ENCODE measurements at places on chromosomes 3 and 15.

- DNase-seq, result no peak
Observed at GRCh38 chr15:71570736-71571135, 239.6 kb upstream of the NR2E3 start.

DNA sequence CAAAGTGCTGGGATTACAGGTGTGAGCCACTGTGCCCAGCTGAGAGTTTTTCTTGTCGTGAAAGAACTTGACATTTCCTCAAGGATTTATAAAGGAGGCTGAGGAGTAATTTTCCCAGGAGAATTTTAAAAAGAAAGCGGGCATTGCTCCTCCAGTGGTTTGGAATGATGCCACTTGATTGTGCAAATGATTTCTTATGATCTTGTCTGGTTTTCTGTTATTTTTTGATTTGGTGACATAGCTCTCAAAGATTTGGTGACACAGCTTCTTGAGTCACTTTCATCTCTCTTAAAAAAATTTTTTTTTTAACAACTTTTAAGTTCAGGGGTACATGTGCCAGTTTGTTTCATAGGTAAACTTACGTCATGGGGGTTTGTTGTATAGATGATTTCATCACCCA is 24.6 kb upstream of the NFKBIZ start:
- peak; percentile 38 for DNase-seq

GRCh38 chr3:169278667-169279066 is 384.8 kb downstream of the MECOM start:
- no peak for DNase-seq

DNA sequence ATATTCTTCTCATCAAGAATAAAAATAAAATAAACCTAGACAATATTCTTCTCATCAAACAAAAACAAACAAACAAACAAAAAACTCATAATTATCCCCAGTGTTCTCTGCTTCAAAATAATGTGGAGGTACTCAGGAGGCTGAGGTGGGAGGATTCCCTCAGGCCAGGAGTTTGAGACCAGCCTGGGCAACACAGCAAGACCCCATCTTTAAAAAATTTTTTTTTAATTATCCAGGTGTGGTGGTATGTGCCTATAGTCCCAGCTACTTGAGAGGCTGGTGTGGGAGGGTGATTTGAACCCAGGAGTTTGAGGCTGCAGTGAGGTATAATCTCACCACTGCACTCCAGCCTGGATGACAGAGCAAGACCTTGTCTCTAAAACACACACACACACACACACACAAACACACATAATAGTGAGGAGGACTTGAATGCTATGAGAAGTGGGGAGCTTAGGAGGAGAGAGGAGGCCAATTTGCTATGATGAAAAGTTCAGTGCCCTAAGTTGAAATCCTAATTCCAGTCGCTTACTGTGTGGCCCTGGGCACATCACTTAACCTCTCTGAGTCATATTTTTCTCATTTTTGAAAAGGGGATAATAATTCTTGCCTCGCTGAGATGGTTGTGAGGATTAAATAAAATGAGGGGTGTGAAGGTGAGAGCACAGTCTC is 35.8 kb upstream of the HERC1 start:
- DNase-seq, result no peak

GRCh38 chr15:31324806-31325594 is 1.6 kb upstream of the KLF13 start:
- no peak for DNase-seq

DNA sequence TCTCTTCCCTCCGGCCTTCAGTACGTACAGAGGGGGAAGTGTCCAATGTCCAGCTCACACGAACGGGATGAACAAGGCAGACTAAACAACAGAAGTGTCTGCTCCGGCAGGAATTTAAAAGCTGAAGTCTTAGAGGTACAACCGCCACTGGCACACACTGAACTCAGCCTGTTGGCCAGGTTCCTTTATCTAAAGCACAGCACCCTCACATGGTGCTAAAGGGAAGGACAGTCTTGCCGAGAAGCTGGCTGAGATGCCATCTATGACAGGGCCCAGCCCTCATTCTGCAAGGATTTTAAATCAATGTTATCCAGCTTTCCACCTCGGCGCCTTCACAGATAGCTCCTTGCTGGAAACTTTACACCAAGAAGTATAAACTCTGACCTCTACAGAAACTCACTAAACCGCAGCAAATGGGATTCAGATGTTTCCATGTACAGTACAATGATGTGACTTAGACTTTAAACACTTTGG is 2.8 kb downstream of the ADAMTS17 start:
- DNase-seq, result no peak

GRCh38 chr3:191401775-191402357 is 59.1 kb upstream of the PYDC2 start:
- DNase-seq, result no peak

DNA sequence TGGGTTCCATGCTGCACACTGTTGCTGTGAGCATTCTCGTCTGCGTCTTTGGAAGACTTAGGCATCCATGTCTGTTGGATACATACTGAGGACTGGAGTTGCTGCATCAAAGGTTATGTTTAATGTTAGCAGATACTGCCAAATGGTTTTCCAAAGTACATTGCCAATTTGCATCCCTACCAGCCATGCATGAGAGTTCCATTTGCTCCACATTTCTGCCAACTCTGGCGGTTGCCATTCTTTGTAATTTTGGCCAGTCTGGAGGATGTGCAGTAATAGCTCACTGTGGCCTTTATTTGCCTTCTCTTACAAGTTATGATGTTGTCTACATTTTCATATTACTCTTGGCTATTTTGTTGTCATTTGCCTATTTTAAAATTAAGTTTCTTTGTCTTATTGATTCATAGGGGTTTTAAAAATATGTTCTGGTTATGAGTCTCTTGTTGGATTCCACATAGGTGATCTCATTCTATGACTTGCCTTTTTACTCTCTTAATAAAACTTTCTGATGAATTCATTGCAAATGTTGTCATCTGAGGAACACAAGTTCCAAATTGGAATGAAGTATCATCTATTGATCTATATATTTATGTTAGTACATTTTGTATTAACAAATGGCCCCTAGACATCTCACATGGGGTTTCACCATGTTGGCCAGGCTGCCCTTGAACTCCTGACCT is 42.1 kb downstream of the FBLN2 start:
- DNase-seq, result no peak

GRCh38 chr3:124557433-124558232 is 172.6 kb upstream of the UMPS start:
- no peak for DNase-seq

GRCh38 chr3:147900851-147901250 is 491.7 kb downstream of the ZIC1 start:
- DNase-seq, result no peak

- no peak for DNase-seq
Observed at GRCh38 chr3:139846729-139847128, 88.3 kb upstream of the CLSTN2 start.

GRCh38 chr15:87877114-87877810 is 379.3 kb downstream of the NTRK3 start:
- DNase-seq, result no peak

- no peak for DNase-seq
Observed at GRCh38 chr15:66850078-66850991, 148.3 kb downstream of the SMAD6 start.

DNA sequence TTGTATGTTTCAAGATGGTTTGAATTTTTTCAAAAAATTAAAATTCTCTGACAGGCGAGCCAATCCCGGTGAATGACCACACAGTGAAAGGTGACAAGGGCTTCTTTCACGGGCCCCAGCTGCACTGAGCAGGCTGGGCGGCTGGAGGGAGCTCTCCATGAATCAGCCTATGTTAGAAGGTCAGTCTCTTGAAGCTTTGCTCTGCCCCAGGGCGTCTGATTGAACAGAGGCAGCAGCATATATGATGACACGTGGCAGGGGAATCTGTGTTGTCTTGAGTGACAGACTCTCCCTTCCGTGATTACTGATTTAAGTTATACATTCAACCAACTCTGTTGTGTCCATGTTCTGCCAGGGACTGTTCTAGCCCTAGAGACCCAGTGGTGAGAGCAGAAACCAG is 51.5 kb downstream of the ISG20 start:
- DNase-seq, result no peak

DNA sequence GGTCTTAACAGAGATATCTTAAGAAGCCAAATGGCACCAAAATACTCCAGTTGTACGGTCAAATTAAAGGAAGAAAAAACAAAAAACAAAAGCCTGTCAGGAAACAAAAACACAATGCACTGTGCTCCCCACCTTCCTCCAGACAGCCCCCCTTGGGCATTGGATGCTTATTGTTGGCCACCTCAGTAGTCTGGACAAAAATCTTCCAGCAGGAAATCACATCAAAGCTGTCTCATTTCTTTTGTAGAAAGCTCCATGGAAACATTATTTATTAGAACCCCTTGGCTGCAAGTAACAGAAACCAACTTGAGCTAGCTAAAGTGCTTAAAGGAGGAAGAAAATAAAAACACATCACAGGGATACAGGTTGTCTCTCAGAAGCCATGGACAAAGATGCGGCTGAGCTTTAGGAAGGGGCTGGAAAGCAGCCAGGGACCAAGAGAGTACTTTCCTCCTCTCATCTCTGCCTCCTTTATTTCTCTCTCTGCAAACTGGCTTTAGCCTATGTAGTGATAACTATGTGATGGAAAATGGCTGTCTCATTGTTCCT is 651.5 kb upstream of the ADAMTS9 start:
- DNase-seq, result no peak

DNA sequence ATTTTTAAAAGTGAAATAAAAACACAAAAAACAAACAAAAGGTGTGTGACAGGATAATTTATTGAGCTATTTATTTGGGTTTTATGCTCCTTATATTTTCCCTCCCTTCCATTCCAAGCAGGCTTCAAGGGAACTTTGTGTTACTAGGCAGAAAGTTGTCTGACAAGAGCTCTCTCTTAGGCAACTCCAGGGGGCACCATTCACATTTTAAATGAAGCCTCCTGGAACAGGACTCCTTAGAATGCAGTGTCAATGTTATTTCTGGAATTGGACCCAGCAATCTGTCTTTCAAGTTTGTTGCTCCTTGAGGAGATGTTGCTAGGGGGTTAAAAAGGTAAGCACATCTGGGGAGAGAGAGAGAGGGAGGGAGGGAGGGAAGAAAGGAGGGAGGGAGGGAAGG is 5.4 kb upstream of the RFX7 start:
- DNase-seq, result peak; percentile 21

- no peak for DNase-seq
Observed at GRCh38 chr3:17580901-17581300, 161.5 kb downstream of the TBC1D5 start.

GRCh38 chr3:19506171-19506570 is 357.9 kb downstream of the KCNH8 start:
- no peak for DNase-seq

GRCh38 chr3:184832044-184832443 is 20.1 kb downstream of the VPS8 start:
- DNase-seq, result no peak

- DNase-seq, result no peak
Observed at GRCh38 chr3:18127859-18128681, 297.1 kb downstream of the SATB1 start.
